ENCODE measurements at places on chromosomes 16 and 17. TPM values are rescaled to one million over a fixed set of nuclear protein-coding genes. Genes with fewer than 3 reads are reported as not detected.
A peak's percentile ranks its signal among the peaks of the same experiment; 100 is the strongest.

Gene CHST4
- total RNA-seq: not detected

GRCh38 chr17:43661699-43662412 lies at the start of gene MEOX1:
Gene MEOX1 (minus strand): TSS chr17:43661922. CDS start chr17:43661534, 388 bp downstream.
- no peak for DNase-seq

DNA sequence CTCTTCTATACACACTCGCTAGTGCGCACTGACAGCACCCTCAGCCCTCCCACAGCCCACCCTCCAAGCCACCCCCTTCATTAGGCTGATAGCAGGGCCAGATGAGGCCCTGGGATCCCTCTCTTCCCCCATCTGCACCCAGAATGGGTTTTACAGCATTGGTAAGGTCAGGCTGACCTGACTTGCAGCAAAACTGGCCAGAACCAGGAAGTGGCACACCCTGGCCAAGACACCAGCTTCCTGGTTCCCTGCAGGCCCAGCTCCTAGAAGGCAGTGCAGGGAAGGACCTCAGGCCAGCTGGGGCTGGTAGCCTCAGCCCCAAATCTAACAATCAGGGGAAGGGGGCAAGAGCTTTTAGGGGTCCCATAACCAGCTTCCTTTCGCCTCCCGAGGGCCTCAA lies 50.0 kb upstream of the MRPS23 start:
- no peak for DNase-seq

Gene PKMYT1
- 2.9 TPM for total RNA-seq

DNA sequence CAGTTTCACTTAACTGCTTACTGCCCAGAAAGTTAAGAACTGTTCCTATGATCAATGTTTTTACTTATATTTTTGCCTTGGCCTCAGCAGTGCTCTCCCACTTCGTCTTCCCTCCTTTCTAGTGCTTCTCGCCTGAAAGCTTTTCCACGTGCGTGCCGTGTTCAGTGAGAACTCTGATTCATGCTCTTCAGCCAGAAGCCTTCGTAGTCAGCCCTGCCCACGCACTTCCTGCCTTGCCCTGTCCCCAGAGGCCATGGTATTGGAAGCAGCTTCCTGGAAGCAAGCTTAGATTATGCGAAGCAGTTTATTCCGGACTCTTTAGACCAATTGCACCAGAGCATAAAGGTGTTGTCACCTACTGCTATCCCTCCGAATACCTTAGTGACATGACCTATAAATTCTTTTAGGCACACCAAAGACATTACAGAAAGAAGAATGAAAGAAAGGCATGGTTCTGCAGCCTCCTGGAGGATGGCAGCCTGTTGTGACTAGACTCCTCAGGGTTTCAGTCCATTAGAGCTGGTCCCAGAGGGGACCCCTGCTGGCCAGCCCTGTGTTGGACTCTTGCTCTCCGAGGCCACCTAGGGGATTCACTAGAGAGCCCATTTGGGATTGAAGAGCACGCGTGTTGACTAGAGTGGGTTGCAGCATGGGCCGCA lies 105.2 kb downstream of the RPTOR start:
- DNase-seq: peak; percentile 87

Gene CNP
- 43.7 TPM for total RNA-seq

DNA sequence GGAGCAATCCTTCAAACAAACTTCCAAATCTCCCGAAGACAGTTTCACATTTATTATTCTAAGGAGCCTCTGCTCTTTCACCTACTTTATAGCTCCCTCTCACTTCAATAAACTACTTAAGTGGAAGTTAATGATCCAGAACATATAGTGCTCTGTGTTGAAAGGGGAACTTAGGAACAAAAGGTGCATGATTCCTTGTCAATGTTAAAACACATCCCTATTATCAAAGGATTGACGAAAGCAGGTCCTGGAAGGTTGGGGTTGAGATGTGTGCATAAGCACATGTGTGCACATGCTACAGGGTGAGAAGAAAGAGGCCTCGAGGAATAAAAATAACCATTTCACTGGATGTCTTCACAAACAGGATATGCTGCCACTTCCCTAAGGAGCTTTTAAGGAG lies 170.3 kb downstream of the SLC39A11 start:
- DNase-seq: no peak

GRCh38 chr17:8898126-8898525 lies 30.7 kb upstream of the PIK3R6 start:
- no peak for DNase-seq

Gene SLX4
- total RNA-seq: 2.8 TPM

GRCh38 chr17:57954397-57955182 lies 622 bp downstream of the CUEDC1 start:
- DNase-seq: peak; percentile 89

Gene KRTAP4-4
- total RNA-seq: not detected

Gene FN3KRP
- total RNA-seq: 14.5 TPM

- DNase-seq: no peak
Measured at GRCh38 chr17:14777291-14777690, 476.4 kb downstream of the HS3ST3B1 start.

DNA sequence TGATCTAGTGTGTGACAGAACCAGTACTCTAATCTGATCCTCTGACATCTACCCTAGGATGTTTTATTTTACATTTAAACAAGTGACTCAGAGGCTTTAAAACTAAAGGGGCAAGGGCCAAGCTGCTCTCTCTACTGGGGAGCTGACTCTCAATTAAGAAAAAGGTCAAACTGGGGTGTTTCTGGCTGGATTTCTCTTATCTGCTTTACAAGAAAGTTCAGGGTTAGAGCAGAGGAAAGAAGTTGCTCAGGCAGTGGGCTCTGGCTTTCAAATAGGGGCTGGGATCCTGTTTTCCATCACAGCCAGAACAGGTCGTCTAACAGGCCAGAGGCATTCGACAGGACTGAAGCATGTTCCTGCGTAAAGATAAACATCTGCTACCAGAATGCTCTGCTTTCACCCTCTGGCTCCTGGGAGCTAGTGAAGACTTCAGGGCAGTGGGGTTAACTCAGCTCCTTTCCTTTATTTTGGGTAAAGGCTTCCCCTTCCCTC lies 8.5 kb downstream of the MMP28 start:
- DNase-seq: no peak

DNA sequence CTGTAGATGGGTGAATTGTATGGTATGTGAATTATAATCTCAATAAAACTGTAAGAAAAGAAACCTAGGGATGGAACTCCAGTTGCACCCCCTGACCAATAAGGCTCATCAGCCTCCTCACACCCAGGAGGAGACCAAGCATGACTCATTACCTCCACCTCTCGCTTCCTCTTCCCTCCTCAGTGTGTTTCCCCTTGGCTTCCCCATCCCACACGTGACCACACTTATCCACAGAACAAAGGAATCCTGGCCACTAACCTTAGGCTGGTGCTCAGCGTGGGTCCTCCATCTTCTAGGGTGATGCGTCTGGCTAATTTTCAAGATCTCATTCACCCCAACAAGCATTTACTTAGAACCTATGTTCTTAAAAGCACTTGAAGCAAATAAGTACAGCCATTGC lies 36.2 kb upstream of the MAP3K14 start:
- no peak for DNase-seq

DNA sequence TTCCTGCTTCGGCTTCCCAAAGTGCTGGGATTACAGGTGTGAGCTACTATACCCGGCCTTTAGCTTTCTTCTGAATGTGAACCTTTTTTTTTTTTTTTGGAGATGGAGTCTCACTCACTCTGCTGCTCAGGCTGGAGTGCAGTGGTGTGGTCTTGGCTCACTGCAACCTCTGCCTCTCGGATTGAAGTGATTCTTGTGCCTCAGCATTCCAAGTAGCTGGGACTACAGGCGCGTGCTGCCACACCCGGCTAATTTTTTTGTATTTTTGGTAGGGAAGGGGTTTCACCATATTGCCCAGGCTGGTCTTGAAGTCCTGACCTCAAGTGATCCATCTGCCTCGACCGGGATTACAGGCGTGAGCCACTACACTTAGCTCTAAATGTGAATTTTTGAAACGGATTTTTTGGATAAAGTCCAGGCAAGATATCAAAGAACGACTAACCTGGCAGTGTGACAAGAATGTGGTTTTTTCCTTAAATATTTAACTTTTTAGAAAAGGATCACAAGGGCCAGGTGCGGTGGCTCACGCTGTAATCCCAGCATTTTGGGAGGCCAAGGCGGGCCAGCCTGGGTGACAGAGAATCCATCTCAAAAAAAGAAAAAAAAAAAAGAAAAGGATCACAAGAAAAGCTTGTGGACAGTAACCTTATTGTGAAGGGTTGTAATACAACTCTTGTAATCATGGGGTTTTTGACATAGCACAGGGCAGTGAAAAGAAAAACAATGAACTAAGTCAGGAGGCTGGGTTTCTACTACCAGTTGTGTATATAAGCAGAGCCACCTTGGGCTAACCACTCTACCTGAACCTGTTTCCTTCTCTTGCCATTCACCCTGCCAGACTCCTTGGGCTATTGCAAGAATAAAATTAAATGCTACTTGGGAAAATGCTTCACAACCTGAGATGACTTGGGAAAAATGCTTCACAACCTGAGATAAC lies 6.2 kb downstream of the BRCA1 start:
- DNase-seq: no peak

DNA sequence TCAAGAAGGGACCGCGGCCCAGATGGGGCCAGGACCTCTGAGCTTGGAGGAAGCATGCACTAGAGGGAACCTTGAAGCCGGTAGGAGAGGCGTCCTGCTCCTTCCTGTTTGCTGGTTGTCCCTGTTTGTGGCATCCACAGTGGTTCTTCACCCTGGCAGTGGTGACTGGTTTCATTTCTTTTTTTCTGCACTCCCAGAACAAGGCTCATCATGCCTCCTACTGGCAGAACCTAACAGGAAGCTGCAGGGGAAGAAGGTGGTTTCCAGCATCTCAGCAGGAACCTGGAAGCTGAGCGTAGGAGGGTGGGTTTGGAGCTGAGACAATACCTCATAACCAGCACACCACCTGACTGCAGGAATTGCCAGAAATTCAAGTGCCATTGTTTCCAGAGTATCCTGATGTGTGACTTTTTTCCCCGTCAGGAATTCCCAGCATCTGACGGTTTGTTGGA lies 5.8 kb downstream of the TMEM231 start:
- DNase-seq: peak; percentile 37

GRCh38 chr16:66507731-66508239 lies 42.1 kb downstream of the TK2 start:
- DNase-seq: no peak

Gene MT4
- not detected for total RNA-seq

Gene RSPRY1
- 13.4 TPM for total RNA-seq

- DNase-seq: no peak
Measured at GRCh38 chr17:72099919-72100318, 20.9 kb upstream of the SOX9 start.

- no peak for DNase-seq
Measured at GRCh38 chr16:79132701-79133100, 467.8 kb downstream of the MAF start.

- DNase-seq: peak; percentile 37
Measured at GRCh38 chr17:7915179-7915610, 894 bp downstream of the RNF227 start.

DNA sequence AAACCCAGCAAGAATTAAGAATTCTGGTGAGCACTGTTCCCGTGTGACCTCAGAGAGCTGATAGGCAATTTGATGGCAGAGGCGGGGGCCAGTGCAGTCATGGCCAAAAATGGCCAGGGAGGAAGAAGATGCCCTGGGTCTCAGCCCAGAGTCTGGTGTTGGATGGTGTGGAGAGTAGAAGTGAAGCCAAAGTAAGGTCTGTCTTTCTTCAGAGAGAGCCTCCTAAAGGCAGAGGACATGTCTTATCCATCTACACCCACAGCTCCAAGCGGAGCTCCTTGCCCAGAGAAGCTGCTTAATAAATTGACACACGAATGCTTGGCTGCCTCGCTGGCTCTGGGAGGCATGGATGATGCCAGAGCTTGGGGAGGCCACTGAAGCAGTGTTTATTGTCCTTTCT lies 19.7 kb upstream of the ZNF652 start:
- DNase-seq: no peak

- DNase-seq: peak; percentile 71
Measured at GRCh38 chr17:76537288-76537577, 276 bp downstream of the CYGB start.

DNA sequence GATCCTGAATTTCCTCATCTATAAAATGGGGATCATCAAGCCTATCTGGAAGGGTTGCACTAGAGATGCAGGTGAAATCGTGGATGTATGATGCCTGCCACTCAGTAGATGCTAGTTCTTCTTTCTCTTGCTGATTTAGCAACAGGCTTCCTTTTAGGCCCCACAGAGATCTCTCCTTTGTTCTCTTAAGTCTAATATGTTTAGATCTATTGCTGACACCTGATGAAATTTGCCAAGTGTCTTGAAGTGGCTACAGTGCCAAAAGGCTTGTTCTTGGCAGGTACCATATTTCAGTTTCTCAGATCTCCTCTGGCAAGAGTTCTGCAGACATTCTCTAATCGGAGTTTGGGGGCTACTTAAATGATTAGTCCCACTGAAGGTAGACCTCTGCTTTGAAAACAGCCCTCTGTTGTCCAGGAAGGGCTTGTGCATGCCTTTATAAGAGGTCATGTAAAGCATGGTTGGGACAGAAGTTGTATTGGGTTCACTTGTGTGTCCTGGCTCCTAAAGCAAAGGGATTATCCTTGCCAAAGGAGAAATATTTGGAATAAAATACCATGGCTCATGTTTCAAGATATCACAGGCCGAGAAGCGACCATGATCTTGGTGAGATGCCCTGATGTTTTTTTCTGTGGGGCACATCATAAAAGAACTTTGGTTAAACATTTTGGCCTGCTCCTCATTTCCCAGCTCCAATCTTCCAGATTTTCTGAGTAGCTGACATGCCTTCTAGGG lies 234.0 kb downstream of the MSI2 start:
- DNase-seq: no peak

Gene COPS3
- 55.6 TPM for total RNA-seq

Gene MMP2
- 153 TPM for total RNA-seq

Gene ABI3
- 5.7 TPM for total RNA-seq

Gene OTOA
- total RNA-seq: 0.29 TPM

- DNase-seq: no peak
Measured at GRCh38 chr16:72236866-72237265, 64.9 kb upstream of the PMFBP1 start.

Gene TIGD7
- 9.8 TPM for total RNA-seq

Gene SLC5A10
- 0.27 TPM for total RNA-seq

DNA sequence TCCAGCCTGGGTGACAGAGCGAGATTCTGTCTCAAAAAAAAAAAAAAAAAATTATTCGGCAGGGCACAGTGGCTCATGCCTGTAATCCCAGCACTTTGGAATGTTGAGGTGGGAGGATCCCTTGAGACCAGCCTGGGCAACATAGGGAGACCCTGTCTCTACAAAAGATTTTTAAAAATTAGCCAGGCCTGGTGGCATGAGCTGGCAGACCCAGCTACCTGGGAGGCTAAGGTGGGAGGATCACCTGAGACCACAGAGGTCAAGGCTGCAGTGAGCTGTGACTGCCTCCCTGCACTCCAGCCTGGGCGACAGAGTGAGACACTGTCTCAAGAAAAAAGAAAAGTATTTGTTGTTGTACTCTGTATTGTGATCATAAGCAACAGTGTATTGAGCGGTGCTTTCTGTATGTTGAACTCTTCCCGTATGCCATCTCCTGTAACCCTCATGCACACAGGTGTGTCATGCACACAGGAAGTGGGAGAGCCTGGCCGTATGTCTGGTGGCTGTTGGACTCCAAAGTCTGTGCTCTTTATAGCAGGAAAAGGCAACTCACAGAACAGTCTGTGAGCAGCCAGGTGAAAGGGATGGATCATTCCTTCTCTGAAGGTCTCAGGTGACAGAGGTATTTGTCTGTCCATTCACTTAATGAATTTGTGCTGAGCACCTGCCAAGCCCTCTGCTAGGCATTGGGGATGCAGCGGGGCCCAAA lies 17.1 kb downstream of the CDH1 start:
- DNase-seq: no peak

- DNase-seq: no peak
Measured at GRCh38 chr17:15967706-15968399, 22.9 kb downstream of the ADORA2B start.

GRCh38 chr16:27193300-27193990 lies 9.9 kb upstream of the KDM8 start:
- DNase-seq: no peak
